ENCODE measurements at places on chromosomes 16 and 17.

DNA sequence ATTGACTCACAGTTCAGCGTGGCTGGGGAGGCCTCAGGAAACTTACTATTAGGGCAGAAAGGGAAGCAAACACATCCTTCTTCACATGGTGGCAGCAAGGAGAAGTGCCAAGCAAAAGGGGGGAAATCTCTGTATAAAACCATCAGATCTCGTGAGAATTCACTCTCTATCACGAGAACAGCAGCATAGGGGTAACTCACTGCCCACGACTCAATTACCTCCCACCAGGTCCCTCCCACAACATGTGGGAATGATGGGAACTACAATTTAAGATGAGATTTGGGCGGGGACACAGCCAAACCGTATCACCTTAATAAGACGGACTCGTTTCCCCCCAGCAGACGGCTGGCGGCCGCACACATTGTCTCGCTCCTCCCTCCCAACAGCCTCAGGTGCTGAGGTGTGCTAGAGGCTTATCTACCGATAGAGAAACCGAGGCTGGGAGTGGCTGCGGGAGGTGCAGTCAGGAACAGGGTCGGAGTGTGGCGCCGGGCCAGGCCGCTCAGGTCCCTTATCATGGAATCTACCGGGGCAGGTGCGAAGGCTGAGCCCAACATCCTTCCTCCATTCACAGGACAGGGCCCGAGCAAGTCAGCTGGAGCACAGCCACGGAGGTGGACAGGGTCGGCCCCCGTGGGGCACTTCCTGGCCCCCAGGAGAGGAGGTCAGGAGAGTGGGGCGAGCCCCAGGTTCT lies 4.9 kb upstream of the ZG16B start:
- no peak for DNase-seq

DNA sequence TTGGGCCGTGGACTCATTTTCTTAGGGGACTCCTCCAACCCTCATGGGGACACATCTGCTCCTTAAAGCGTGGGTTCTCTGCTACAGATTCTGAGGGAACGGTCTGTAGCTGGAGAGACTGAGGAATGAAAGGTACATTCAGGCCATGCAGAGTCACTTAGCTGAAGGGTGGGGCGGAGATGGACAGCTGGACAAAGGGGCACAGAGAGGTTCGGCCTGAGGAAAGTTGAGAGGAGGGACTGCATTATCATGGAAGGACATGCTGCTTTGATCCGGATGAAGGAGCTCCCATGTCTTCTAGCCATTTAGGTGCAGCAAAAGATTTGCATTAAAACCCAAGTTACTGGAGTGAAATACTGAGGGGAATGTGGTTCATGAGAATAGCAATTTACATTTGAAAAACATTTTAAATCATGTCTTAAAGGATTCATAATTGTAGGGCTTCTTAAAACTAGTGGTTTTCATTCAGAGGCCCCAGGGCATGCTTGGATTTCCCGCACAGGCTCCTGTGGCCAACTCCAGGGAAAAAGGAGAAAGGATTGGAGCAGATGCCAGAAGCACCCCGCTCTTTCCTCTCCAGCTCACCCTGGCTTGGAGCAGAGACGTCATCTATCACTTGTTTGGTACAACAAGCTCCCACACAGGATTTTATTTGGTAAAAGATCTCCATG lies 54.2 kb downstream of the CDRT4 start:
- no peak for DNase-seq

DNA sequence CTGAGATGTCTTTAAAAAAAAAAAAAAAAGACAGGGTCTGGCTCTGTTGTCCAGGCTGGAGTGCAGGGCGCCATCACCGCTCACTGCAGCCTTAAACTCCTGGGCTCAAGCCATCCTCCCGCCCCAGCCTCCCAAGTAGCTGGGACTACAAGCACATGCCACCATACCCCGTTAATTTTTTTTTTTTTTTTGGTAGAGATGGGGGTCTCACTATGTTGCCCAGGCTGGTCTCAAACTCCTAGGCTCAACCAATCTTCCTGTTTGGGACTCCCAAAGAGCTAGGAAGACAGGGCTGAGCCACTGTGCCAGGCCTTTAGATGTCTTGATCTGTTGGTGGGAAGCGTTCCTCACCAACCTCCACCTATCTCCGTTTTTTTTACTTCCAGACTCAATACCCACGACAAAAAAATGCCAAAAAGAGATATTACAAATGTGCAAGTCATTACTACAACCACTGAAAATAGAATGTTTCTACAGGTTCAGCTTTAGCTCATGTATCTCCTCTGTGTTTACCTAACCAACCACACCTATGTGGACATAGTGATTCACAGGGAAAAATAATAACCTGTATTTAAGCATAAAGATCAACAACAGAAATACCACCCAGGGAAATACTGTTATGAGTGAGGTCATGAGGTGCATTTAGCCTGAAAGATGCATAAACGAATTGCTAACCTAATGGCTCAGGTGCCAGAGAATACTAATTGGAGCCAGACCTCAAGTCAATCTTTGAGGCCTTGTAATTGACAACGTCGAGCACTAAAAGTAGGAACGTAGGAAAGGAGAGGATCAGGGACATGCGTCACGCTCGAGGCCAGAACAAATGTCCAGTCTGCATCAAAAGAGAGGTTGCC lies 22.6 kb downstream of the NACA2 start:
- no peak for DNase-seq

DNA sequence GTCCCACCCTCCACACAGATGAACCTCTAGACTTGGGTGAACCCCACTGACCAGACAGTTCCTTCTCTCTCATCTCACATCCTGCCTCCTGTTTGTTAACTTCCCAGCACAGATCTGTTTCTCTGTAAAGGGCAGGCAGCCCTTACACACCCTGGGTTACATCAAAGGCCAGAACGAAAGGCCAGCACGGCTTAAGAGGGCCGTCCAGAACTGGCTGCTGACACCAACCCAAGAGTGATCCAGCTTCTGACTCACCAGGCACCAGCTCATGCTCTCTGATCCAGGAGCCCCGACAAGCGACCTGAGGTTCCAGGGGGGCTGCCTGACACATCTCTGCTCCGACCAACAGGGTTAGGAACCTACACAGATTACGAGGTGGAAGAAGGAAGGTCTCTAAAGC lies 86.9 kb downstream of the MRM3 start:
- no peak for DNase-seq

- DNase-seq, result no peak
These were observed 5.7 kb downstream of the WSCD1 start for GRCh38 chr17:6075845-6076244.

GRCh38 chr16:66295761-66296546 lies 70.5 kb upstream of the CDH5 start:
- no peak for DNase-seq

- no peak for DNase-seq
These were observed 270.0 kb upstream of the PSMD7 start for GRCh38 chr16:74026373-74027281.

- no peak for DNase-seq
These were observed 3.0 kb upstream of the NRN1L start for GRCh38 chr16:67881621-67882161.

GRCh38 chr16:83433201-83433600 lies 374.6 kb upstream of the HSBP1 start:
- no peak for DNase-seq

DNA sequence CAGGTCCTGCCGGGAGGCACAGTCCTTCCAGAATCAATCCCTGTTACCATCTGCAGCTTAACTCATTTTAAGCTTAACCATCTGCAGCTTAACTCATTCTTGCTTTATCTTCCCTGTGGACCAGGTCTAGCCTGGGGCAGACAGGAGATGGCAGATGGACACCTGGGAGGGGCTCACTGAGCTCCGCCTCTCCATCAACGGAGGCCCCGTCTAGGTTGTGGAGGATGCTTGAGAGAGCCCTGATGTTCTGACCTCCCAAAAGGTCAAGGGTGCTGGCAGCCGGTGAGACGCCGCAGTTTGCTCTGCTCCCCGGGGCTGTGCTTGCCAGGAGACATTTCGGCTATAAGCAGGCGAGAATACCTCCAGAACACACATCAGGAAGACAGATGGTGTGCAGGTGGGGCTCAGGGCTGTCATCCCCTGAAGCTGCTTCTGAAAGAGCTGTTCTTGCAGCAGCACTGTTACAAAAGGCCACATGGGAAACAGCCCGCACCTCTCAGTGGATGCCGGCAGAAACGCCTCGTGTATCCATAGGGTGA lies 41.3 kb downstream of the BAIAP2 start:
- no peak for DNase-seq

DNA sequence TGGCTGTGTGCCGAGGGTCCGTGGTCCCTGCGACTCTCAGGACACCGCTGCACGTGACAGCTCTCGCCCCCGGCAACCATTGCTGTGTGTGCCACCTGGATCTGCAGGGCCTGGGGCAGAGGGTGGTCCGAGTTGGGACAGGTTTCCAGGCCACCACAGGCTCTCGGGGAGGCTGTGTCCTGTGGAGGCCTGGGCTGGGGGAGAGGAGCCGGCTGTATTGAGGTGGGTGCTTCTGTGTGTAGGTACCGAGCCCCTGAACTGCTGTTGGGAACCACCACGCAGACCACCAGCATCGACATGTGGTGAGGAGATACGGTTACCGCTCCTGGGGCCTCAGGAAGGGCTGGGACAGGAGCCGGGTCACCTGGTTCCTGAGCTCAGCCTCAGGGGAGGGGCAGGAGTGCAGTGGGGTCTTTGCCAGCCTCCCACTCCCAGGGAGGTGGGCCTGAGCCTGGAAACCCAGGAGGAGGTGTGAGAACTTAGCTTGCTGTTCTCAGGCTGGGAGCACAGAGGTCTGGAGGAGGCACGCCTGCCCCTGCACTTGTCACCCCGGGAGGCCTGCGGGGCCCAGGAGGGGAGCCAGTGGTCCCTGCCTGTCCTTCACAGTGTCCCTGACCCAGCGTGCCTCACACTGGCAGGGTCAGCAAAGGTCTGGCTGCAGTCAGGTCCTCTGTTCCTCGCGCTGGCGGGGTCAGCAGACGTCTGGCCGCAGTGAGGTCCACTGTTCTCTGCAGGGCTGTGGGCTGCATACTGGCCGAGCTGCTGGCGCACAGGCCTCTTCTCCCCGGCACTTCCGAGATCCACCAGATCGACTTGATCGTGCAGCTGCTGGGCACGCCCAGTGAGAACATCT lies 7.3 kb downstream of the SPATA2L start:
- no peak for DNase-seq

DNA sequence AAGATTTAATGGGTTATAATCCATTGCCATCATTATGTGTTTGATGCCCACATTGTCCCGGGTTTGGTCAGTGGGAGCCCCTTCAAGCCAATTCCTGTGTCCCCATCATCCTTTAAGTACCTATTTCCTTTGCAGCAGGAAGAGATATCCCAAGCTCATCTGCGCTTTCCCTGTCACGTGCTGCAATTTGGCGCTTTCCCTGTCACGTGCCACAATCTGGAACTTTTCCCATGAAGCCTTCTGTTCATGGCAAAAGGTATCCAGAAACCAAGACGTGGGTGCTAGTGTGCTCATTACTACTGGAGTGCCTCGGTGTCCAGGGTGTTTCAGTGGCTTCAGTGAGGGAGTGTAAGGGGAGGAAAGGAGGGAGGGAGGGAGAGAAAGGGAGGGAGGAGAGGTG lies 168.5 kb downstream of the NPIPB11 start:
- DNase-seq, result no peak

GRCh38 chr17:63772801-63773271 lies 561 bp downstream of the CCDC47 start:
- peak; percentile 51 for DNase-seq

DNA sequence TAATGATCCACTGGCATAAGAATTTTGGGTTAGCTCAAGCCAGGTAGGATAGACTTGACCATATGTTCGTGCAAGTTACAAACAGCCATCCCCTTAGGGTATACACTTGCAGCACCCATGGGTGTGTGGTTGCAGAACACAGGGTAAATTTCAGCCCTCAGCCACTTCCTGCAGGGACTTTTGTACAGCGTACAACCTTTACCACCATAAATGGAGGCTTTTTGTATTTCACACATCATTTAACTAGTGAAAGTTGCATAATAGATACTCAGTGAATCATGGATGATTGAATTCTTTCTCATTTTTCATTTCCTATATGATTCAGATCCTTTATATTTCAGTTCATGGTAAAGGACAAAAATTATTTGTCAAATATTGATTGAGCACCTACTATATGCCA lies 473.9 kb downstream of the CDH13 start:
- DNase-seq, result no peak

All from NAMALWA (cell line).